ENCODE measurements at places on chromosomes 5 and 9.

DNA sequence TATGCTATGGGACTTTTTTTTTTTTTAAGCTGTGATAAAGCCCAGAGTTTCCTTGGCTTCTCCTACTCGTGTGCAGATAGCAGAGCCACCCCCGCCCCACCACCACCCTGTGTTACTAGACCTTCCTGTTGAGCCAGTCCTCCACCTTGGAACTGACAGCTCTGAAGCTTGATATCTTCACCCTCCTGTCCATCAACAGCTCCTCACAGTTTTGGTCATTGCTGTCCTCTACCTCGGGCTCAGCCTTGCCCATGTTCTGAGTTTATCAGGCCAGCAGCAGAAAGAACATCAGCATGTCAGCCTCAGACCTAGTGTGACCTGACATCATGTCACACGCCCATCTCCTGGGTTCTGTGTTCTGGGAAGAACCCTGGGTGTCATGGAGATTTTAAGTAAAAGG, 167.1 kb upstream of the RAI14 start:
- DNase-seq, result no peak

- DNase-seq, result no peak
These were observed 55.8 kb downstream of the ANXA2R start for GRCh38 chr5:42984307-42984706.

DNA sequence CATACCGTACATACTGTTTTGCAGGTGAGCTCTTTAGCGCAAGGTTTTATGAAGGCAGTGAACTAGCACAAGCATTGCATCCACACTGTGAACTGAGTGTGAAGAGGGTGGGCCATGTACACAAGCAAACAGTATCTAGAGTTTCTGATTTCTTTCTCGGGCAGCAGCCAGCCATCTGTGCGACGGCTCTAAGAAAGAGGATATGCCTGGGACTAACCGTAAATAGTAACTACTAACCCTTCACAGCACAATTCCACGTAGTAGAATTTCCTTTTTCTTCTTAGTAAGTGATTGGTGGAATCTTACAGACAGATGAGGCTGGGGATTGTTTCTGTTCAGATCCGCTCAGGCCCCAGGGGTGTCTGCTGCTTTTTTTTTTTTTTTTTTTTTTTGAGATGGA, 89.0 kb downstream of the DRD1 start:
- DNase-seq, result no peak

DNA sequence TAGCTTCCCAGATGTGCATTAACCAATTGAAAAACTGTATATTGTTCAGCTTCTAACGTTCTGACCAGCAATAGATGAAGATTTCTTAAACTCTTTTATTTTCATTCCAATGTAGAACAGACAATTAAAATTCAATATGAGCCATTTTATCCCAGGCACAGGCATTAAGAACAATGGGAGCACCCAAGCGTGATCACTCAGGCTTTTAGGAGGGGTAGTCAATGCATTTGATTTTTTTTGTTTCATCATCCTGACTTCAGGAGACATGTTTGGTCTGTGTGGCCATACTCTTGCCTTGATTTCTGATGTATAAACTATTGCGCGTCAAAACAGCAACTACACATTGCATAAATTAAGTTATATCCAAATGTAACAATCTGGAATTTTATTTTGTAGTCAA, 653.0 kb upstream of the RORB start:
- no peak for DNase-seq

GRCh38 chr9:134390947-134391318, 64.7 kb downstream of the RXRA start:
- DNase-seq, result no peak

- peak; percentile 18 for DNase-seq
These were observed 289.7 kb upstream of the SEMA6A start for GRCh38 chr5:116864157-116864837.

DNA sequence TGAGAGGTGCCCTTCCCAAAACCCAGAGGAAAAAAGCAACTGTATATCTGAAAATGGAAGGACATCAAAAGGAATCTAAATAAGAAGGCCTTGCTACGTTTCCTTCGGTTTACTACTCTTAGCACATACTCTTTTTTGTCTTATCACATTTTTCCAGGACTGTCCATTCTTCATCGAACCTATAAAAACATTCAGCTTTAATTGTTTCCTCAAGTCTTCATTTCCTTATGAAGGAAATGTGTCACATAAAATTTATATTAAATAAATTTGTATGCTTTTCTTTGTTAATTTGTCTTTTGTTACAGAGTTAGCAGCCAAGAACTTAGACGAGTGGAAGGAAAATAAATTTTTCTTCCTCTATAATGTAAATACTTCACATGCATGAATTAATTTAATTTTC, 255.0 kb downstream of the BNC2 start:
- no peak for DNase-seq

DNA sequence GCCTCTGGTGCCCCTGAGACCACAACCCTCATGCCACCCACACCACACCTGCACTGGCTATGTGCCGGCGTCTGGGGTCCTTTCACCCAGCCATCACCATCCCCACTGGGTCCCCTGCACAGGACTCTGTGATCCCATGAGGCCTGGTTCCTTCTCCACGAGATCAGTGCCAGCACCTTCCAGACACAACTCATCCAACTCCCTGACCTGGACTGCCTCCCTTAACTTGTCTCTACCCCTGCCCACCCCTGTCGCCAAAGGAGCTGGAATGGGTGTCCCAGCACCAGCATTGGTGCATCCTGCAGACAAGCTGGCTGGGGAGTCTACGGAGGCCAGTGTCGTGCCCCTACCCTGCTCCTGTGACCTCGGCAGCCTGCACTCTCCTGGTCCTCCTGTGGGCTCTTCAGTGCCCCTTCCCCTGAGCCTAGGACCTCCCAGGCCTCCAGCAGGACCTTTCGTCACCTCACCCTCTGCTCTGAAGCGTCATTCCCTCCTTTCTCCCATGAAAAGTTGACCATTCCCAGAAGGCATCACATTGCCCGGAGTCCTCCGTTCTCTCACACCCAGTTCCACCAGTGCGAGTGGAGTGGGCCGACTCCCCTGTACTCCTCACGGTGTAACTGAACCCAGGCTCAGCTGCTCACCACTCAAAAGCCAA, 87.7 kb downstream of the NSUN2 start:
- DNase-seq, result no peak

DNA sequence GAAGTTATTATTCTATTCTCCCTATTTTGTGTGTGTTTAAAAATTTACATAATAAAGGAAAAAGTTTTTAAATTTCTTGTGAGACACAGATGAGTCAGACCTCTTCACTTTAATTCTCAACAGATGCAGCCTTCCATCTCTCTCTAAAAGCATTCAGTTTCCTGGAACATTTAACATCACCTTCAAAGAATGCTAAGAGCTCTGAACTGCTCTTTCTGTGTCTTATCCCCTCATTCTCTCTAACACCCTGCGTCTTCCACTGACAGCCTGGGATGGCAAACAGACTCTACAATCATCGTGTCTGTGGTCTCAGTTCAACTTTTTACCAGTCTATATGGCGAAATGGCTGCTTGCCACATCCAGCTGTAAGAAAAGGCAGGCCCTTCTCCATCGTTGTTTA, 173.0 kb downstream of the HINT1 start:
- no peak for DNase-seq

DNA sequence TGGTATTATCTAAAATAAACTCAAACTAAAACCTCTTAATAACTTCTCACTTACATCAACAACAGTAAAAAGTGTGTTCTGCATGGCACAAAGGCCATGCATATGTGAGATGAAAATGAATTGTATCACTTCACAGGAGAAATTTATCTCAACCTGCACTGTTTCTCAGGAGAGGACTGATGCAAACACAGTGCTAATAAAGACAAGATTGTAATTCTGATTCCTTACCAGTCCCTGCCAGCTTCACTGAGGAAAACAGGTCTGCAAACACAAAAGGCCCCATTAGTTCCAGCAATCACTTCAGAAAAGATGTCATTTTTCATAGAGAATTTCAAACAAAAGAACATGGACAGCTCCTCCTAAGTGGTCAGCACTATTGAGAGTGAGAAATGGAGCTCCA, 117.3 kb upstream of the PDE4D start:
- no peak for DNase-seq

DNA sequence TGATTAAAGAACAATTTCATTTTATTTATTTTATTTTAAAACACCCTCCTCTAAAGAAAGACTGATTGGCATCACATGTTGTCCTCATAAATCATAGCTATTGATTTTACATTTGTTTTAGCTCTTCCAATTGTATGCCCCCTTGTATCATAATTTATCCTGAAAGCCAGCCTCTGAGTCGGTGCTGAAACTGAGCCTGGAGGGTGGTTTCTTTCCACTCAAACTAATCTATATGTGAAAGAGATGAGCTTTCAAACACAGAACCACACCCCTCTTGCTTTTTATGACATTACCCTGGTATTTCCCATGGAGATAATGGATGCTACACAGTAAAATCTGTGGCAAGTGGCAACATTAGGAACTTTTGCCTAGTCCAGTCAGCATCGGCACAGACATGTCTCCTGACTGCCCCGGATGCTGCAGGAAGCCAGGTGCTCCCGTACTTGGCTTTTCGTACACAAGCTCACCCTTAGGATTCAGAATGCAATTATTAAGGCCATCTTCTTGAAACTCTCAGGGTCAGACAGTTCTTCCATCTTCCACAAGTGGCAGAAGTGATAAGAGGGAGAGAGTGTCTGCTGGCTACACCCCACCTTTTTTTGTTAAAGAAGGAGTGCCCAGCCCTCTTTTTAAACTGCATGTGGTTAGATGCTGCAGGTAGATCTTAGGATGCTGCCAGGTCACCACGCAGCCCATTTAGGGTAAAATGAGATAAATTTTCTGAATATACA, 91.1 kb downstream of the SNCAIP start:
- no peak for DNase-seq

GRCh38 chr5:68834491-68834981, 259.3 kb upstream of the SLC30A5 start:
- no peak for DNase-seq

DNA sequence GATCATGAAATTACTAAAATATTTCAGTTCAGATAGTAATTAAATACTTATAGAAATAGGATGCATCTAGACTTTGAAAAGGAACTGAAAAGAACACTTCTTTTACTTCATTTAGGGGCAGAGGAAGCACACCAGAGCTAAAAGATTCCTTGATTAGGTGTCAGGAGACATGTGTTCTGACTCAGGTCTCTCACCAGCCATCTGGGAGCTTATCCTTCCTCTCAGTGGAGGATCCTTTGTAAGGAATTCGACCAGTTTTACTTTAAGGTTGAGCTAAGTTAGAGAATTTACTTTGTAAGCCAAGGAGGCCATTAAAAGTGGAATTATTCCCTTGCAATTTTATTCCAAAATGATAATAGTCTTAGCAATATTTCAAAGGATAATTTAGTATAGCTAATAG, 16.7 kb downstream of the VCAN start:
- no peak for DNase-seq

DNA sequence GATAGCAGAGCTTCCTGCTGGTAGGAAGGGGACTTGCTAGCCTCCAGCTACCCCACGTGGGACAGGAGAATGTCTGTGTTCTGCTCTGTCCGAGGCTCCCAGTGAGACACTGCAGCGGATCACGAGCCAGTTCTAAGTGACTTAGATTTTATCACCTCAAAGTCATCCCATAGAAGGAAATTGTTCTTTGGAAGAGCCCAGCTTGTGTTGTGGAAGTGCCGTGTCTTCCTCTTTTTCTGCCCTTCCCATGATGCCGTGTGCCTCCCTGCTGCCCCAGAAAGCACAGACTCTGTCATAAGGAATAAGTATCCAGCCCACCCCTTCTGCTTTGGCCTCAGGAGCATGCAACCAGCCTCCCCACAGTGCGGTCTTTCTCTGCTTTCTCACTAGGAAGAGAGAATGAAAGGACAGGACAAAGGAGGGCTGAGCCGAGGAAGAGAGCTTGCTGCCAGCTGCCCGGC, 35.6 kb downstream of the RUFY1 start:
- DNase-seq, result no peak

DNA sequence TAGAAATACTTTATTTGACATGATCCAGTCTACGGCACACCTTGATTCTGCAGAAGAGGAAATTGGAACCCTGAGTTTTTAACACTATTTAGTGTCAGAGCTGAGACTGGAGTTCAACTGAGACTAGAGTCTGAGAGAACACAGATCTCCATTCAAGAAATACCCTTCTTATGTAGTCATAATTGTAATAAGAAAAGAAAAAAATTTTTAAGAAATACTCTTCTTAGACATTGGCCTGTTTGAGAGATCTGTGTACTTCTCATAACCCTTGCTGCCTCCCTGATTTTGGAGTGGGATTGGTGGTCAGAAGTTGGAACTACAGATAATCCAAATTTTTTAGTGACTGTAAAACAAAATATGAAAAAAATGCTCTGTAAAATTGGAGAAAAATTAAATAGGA, 253.4 kb downstream of the ARRDC3 start:
- no peak for DNase-seq
